ENCODE measurements at places on chromosomes 5 and 9.

GRCh38 chr5:80411589-80412219 lies 3.8 kb downstream of the ZFYVE16 start:
- no peak for DNase-seq

- no peak for DNase-seq
Observed at GRCh38 chr5:163953901-163954300, 448.5 kb downstream of the MAT2B start.

GRCh38 chr5:151139646-151140045 lies 17.9 kb downstream of the ANXA6 start:
- no peak for DNase-seq

- no peak for DNase-seq
Observed at GRCh38 chr5:32683125-32683524, 28.0 kb upstream of the NPR3 start.

- no peak for DNase-seq
Observed at GRCh38 chr5:126921241-126922091, 108.9 kb downstream of the MARCHF3 start.

GRCh38 chr5:88889189-88890069 lies 6.4 kb upstream of the MEF2C start:
- DNase-seq: no peak

DNA sequence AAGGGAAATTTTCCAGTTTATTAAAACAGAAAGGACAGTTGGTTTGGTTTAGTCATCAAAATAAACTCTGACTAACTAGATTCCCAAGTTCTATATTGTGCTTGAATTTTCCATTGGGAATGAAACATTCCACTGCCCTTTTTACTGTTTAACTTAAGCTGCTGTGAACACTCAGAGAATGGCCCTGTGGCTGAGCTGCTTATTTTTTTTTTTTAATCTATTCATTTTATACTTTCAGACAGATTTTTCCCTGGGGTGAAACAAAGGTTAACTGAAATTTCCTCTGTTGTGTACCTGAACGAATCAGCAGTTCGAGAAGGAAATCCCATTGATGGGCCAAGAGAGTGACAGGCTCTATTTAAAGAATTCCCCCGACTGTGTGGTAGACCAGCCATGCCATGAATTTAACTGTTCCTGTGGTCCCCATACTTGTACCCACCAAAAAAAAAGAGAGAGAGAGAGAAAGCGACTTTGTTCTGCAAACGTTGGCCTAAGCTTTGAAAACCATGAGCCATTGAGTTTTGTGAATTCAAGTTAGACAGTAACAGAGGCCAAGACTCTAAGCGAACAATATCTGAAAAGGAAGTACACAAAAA lies 138.7 kb upstream of the GRHPR start:
- no peak for DNase-seq

DNA sequence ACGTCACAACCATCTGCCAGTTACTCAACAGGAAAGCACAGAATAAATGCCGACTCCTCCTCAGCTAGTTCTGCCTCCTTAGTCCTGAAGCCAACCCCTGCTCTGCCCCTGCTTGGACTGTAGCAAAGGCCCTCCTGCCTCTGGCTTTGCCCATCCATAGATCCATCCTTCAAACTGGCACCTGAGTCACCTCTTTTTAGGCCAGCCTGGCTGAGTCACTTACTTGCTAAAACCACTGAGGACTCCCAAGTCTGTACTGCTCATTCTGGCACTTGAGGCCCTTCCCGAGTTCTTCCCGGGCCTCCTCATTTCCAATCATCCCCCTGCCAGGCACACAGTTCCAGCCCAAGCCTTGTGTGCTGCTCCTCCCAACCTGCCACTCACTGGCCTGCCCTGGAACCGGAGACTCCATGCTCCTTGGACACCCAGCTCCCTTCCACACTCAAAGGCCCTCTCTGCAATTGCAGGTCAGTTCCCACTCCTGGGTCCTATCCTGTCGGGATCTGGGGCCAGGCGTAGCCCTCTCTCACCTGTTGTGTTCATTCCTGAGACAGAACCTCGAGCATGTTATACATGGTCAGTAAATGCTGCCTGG lies 220.1 kb downstream of the DAB2IP start:
- DNase-seq: no peak

DNA sequence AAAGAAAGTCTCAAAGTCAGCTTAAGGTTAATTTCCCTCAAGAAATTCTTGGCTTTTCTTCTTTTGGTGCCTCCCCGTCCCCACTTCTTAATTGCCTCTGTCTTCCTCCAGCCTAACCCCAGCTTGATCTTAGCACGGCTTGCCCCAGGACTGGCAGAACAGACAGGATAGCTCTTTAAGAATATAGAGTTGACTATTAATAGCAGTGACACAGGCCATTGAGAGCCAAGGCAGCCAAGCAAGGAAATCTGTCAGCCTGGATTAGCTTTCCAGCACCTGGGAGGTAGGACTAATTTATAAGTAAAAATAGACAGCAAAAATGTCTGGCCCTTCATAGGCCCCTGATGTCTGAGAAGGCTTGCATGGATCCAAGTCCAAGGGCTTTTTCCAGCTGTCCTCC lies 384.6 kb upstream of the SLC30A5 start:
- no peak for DNase-seq

DNA sequence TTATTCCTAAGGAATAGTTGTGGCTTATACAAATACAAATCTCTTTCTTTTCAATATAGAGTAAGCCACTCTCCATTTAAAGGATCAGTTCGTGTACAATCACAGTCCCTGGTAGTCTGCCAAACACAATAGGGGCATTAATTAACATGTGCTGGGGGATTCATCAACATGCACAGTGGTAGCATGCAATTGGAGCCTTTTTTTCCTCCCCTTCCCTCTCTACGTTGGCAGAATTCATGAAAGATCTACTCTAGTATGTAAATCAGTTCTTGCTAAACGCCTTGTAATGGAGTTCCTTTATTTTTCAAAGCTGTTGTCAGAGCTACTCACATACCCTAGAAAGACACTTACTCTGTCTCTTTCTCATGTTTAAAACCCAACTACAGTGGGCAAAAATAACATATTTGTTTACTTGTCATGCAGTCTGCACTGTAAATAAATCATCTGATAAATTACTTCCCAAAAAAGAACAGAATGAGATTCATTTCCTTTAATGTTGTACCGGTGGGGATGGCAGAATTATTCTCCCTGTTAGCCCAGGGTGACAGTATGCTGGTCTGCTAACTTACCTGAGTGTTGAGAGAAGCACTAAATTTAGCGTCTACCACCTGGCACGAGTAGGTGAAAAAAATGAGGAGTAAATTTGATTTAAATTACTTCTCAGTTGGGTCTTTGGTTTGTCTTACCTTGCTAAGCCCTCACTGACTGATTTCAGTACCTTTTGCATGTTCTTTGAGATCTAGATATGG lies 341.5 kb upstream of the CCNH start:
- DNase-seq: no peak

DNA sequence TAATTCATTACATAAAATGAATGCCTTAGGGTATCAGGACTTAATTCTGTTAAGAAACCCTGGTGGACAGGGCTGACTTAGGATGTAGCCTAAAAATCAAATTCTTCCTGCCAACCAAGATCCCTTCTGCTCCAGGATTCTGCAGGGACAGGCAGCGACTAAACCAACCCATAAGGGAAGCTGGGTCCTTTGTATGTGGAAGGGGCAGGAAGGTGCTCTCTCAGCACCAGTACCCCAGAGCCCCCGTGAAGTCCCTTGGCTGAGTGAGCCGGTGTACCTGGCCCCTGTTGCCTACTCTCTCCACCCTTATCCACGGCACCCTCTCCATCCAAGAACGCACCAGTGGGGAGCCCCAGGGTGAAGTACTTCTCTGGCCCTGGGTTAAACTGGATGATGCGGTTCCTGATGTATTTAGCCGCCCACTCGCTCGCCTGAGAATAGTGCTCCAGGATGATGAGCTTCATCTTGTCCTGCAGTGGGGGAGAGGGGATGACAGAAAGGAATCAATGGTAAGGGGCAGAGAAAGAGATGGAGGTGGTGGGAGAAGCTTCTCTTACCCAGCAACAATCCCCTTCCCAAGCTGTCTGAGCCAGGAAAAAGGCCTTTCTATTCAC lies 1.1 kb downstream of the GNPDA1 start:
- DNase-seq: no peak

GRCh38 chr5:11050596-11051304 lies 289.7 kb upstream of the DAP start:
- no peak for DNase-seq

- DNase-seq: no peak
Observed at GRCh38 chr9:76371901-76372300, 22.3 kb downstream of the RFK start.

DNA sequence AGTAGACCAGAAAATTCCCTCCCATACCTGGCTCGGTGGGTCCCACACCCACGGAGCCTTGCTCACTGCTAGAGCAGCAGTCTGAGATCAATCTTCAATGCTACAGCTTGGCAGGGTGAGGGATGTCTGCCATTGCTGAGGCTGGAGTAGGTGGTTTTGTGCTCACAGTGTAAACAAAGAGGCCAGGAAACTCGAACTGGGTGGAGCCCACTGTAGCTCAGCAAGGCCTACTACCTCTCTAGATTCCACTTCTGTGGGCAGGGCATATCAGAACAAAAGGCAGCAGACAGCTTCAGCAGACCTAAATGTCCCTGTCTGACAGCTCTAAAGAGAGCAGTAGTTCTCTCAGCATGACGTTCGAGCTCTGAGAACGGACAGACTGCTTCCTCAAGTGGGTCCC lies 5.6 kb upstream of the GZMA start:
- no peak for DNase-seq

- no peak for DNase-seq
Observed at GRCh38 chr9:136728548-136729123, 14.1 kb downstream of the LCN10 start.
